ENCODE measurements at places on chromosomes 6 and 20.

DNA sequence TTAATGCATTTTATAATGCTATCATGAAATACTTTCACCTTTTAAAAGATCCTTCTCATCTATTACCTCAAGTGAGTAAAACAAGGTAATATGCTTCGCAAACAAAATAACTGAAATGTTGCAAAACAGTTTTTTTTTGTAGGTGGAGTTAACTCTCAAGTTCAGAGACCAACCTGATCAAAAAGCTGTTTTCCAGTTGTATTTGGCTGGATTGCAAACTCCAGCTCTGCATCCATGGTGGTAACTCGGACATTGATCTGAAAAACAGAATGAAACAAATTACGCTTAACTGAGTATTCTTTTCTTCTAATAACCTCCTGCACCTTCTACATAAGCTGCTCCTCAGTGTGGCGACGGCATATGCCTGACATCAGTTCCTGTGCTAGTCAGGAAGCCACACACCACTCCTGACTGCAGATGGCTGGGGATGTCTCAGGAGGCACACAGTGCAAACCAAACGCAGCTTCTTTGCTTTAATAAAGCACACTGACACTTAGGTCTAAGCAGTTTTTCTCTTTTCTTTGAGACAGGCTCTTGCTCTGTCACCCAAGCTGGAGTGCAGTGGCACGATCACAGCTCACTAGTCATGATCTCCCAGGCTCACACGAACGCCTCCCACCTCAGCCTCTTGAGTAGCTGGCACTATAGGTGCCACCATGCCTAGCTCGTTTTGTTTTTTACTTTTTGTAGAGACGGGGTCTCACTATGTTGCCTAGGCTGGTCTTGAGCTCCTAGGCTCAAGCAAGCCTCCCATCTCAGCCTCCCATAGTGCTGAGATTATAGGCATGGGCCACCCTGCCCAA lies 29.9 kb downstream of the EZR start:
- peak; percentile 74 for DNase-seq

- no peak for DNase-seq
These were observed 171.7 kb downstream of the WDR27 start for GRCh38 chr6:169529931-169530751.

DNA sequence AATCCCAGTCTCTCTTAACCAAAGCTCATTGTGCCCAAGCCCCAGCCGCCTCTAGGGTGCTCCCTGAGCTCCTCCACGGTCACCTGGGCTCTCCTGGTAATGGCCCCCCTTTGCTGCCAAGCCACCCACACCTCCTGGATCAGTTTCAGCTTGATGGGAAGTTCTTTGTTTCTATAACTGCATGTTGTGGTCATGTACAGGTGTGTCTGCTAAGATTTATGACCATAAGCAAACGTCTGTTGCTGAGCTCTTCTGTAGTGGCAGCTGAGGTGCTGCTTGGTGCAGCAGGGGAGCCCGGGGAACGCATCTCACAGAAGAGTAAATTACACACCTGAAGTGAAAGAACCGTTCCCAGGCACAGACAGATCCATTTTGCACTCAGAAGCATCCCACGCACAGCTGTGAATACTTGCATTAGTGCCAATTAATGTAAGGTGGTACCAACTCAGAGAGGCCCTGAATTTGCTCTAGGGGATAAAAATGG lies 194.6 kb upstream of the ARID1B start:
- no peak for DNase-seq

GRCh38 chr6:132268209-132268608 lies 133.1 kb downstream of the MOXD1 start:
- DNase-seq = no peak

GRCh38 chr6:146813554-146813953 lies 214.8 kb downstream of the ADGB start:
- DNase-seq = no peak

GRCh38 chr6:135475292-135475886 lies 22.2 kb downstream of the AHI1 start:
- no peak for DNase-seq

DNA sequence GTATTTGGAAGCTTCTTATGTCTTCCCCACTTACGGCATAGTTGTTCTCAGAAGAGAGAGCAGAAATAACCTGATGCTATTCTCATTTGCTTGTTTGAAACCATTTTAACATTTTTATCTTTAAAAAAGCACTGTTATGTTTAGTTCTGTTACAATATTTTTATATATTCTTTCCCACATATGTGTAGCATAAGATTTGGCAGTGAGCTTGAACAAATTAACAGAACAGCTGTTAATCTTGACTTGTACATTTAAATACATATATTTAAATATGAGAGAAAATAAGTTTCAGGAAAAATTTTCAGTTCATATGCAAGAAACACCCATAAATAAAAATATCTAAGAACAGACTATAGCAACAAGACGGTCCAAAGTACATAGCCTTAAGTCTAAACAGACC lies 431.7 kb upstream of the IRAK1BP1 start:
- DNase-seq = no peak

DNA sequence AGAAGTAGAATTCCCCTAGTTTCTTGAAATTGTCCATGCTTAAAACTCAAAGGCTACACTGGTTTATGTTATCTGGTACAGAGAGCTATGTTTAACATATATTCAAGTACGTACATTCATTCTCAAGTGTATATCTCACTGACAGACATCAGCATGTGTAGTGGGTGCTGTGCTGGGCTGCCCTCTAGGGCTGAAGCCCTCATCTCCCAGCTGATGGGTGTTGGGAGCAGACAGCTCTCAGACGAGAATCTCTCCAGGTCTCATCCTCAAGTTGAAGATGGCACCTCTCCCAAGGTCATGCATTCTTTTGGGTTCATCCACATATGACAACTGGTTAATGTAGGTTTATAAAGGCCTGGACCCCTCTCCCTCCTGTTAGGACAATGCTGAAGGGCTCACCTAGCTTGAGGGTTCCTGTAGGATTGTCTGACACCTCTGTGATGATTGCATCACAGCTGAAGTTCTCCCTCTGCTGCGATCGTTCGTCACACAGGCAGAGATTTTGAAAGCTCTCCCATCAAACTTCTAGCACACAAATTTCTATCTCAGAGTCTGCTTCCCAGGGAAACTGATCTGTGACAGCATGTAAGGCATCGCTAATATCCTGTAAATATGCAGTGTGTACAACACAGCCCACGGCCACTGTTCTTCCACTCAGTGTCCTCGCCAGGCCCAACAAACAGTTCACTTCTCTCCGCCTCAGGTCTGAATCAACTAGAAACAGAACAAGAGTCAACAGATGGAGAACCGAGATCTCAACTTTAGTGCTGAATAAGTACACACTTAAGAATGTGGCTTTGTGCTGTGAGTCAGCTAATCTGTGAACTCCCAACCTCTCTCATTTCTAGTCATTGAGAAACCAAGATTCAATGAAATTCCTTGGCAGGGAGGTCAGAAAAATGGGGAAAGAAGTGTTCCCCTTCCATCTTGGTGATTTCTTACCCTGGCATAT lies 43.2 kb downstream of the PREP start:
- no peak for DNase-seq

Data from CD4-positive, alpha-beta T cell treated with Interleukin-1 beta for 1 hour (primary cell).